ENCODE measurements at places on chromosomes 6 and 20. TPM values are rescaled to one million over a fixed set of nuclear protein-coding genes. Genes with fewer than 3 reads are reported as not detected.

DNA sequence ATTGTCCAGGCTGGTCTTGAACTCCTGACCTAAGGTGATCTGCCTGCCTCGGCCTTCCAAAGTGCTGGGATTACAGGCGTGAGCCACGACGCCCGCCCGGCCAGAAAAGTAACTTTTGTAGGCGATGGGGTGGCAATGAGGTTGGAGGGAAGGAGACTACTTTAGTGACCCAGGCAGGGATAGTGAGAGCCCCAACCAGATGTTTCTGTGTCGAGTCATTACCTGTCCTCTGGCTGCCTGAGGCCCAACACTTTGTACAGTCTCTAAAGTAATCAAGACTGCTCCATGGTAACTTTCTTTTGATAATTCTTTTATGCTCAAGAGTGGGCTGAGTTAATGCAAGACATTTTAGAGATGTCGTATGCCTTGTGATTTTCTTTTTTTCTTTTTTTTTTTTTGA lies 6.8 kb downstream of the SASH1 start:
- DNase-seq, result no peak

- no peak for DNase-seq
These were observed 24.8 kb upstream of the MYT1 start for GRCh38 chr20:64139199-64140060.

GRCh38 chr6:100780648-100781047 lies 100.5 kb downstream of the ASCC3 start:
- DNase-seq, result no peak

The SPATA25 gene
- total RNA-seq, result 2.8 TPM
